Mesothelial cell of epicardium (in vitro differentiated cells): ENCODE measurements at places on chromosomes 16 and 17.

- no peak for DNase-seq
These were observed 25.6 kb upstream of the ZNF652 start for GRCh38 chr17:49387498-49388289.

DNA sequence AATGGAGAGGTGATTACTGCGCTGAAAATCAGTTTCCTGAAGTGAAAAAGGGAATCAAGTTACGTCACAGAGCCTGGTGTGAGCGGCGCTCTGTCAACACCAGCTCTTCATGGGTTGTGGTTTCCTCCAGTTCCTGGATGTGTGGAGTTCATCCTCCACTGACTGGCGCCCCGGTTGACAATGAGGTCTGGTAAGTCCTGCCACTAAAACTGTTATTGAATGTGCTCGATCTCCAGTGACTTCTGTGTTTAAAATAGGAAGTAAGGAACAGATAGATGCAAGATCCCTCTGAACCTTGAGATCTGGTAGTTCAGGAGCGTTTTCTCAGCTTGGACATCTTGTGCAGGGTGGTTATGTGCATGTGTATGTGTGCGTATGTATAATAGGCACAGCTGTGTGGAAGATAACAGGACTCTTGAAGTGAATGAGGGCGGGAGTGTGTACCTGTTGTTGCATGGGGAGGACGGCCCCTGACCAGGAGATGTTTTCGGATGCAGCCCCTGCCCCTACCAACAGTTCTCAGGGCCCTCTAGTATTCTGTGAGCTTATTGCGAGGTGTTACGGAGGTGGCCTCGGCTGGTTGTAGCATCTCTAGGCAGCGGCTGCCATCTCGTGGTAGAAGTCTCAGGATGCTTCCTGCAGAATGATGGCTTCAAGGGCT, 22.0 kb upstream of the GOT2 start:
- DNase-seq: peak; percentile 39

GRCh38 chr17:4229627-4230541, 33.9 kb downstream of the ANKFY1 start:
- DNase-seq: no peak

- no peak for DNase-seq
These were observed 7.1 kb upstream of the AKTIP start for GRCh38 chr16:53509906-53510703.

DNA sequence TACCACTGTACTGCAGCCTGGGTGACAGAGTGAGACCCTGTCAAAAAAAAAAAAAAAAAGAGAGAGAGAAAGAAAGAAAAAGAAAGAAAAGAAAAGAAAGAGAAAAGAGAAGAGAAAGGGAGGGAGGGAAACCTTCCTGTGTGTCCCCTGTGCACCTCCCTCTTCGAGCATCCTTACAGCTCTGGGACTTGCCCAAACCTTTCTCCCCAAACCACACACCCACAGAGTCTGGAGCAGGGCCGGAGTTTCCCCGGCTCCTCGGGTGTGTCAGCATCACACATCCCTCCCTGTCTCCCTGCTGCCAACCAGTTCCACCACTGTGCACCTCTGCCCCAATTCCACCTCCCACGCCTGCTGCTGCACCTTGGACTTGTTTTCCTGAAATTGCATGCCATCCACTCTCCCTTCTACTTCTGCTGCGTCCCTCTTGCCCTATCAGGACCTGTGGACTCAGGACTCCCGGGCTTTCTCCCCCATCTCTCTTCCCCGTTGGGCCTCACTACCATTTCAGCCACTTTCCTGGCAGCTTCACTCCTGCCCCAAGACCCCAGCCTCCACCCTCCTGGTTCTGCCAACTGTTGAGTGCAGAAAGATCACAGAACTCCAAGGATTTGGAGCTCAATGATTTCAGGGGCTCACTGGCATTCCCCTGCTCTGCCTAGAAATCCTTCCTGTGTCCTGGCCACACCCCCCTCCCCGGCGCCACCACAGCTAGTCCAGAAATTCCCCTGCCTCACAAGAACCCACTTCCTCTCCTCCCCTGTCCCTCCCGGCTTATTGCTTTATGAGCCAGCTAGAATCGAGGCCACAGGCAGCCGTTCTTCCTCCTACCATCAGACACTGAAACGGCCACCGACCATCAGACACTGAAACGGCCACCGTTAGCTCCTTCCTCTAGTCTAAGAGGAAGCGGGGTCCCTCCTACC, 3.7 kb upstream of the CDK3 start:
- peak; percentile 64 for DNase-seq

DNA sequence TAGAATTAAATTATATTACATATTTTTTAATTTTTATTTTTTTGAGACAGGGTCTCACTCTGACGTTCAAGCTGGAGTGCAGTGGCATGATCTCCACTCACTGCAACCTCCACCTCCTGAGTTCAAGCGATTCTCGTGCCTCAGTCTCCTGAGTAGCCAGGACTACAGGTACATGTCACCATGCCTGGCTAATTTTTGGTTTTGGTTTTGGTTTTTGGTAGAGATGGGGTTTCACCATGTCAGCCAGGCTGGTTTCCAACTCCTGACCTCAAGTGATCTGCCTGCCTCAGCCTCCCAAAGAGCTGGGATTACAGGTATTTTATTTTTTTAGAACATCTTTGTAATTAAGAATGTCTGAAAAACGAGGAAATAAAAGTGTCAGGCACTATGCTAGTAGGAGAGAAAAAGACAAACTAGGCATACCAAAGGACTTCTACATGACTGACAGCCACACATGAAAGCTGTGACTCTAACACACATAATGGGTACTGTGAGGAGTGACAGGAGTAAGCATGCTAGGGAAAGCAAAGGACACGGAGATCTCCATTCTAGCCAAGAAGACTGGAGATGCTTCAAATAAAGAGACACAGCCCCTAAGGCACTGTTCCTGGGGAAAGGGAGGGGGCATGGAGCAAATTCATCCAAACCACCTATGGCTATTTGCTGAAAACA, 7.3 kb downstream of the GNA13 start:
- DNase-seq: no peak

DNA sequence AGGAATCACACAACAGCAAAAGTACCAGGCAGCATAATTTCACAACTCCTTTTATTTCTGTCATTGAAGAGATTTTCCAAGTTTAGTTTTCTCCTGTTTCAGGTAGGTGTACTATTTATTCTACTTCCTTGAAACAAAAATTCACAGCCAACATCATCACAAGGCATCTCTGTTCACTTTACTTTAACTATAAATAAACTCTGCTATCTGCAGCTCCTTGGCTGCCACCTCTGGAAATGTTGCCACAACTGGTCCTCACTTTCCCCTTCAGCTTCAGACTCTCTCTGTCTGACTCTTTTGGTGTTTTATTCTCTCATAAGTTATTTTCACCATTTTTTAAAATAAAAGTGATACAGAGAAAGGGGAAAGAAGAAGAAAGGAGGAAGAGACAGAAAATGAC, 27.9 kb upstream of the KIF2B start:
- DNase-seq: no peak

- DNase-seq: no peak
These were observed 22.4 kb downstream of the C1QTNF1 start for GRCh38 chr17:79046197-79046915.

DNA sequence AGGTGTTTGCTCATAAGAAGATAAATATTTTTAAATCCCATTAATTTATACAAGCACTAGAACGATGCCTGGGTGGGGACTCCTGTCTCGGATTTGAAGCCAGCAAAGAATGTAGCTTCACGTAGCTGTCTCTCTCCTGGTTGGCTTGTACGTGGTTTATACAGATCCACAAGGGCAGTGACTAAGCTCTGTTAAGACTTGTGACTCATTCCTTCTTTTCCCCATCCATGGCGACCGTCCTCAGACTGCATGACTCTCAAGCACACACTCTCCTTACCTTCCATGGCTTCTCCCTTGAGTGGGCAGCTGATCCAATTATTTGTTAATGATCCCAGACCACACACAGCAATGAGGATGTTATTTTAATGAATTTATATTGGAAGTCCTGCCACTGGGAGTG, 679.7 kb upstream of the SOX9 start:
- no peak for DNase-seq

DNA sequence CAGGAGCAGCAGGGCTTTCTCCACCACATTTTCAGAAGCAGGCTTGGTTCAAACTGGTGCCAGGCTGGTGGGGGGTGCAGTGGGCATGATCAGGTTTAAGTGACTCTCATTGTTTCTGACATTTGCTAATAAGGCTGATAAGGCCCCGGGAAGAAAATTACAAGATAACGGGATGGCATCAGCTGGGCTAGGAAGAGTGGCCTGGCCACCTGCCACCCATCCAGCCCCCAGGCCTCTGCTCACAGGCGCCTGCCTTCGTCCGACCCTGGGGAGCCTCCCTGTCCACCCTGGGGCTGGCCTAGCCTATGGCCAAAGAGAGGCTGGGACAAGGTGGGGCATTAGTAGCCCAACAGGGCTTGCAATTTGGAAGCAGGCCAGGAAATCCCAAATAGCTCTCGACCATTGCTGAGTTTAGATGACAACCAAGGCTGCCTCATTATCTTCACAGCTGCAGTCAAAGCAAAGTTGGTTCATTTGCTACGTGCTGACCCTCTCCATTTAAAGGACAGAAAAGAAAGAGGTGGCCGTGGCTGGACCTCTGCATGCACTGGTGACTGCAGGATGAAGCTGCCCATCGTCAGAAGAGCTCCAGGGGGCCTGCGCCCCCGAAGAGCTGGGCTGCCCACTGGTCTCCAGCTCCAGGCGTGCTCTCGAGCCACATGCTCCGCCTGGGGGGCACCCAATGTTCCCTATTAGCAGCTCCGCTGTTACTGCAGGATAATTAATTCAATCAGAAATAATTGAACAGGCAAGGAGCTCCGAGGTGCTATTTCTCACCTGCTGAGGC, 44.9 kb downstream of the PEMT start:
- no peak for DNase-seq

DNA sequence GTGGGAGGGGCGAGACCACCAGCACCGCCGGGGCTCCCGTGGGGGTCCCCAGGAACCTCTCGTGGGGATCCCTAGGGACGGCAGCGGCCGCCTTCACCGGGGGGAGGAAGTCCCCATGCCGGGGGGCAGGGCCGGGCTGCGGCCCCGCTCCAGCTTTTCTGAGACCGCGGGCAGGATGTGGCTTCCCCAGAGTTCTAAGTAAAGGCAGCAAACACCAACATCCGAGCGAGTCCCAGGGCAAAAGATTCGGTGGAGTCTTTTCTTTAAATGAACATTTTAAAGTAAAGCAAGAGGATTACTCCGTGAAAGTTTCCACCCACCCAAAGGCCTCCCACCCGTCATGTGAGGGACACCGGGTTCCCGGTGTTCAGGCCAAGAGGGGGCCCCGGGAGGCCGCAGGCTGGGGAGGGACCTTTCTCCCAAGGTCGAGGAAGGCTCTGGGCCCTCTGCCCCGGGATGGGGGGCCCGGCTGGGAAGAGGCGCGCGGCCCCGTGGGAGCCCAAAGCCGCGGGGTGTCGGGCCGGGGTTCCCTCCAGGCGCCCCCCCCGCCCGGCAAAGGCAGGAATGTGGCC, 137.2 kb upstream of the RPH3AL start:
- no peak for DNase-seq

DNA sequence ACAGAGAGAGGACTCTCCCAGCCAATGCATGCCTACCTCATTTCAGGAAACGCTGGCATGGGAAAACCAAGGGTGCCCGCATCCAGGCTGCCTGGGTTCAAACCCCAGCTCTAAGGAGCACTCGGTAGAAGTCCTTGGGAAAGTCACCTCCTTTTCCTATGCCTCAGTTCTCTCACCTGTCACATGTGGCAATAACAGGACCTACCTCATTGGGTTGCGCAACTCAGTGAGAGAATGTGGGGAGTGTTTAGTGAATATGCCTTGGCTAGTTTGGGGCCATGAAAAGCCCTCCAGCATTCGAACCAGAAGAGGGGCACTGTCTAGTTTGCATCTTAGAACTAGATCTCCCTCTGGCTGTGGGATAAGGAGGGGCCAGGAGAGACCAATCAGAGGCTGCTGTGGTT, 9.0 kb upstream of the NXPH3 start:
- no peak for DNase-seq

GRCh38 chr17:69117855-69118784, 23.6 kb downstream of the ABCA6 start:
- no peak for DNase-seq

DNA sequence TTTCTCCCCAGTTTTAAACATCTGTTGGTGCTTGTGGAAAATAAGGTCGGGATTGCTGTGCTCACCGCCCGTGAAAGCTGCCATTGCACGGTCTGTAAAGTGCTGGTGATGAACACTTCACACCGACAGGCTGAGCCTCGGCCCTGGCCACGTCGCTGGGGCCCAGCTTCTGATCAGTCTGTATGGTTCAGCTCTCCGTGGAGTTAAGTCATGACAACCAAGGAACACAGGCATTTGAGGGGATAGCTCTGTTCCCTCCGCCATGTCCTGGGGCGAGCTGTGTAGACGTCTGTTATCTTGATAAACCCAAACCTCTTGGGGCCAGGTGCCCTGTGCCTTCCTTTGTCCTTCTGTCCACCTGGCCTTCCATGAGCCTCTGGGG, 110.6 kb downstream of the METRNL start:
- no peak for DNase-seq

DNA sequence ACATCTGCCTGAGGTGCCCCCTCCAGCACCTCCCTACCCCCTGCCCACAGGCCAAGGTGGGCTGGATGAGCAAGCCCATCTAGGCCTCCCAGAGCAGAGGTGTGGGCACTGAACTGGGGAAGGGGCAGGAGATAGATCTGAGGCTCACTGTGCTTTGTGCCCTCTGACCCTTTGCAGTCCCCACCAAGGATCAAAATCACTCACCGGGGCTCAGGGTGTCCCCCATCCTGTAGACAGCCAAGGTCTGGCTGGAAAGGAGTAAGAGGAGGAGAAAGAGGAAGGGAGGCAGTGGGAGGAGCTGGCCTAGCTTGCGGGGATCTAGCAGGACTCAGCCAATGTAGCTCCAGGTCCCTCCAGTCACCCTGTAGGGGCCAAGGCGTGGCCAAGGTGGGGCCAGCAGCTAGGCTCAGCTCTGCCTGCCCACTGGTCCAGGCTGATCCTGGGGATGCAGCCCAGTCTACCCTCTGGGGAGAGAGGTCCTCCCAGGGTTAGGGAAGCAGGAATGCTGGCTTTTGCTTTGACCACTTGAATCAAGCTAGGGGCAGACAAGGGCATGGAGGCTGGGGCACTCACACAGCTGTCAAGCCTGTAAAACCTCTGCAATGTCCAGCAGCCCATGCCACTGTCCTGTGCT, 1.8 kb downstream of the SLC12A4 start:
- DNase-seq: no peak

GRCh38 chr17:59154721-59155438, at the start of gene SKA2:
SKA2 (minus strand) TSS chr17:59155186; CDS start chr17:59155163, 23 bp downstream.
- DNase-seq: peak; percentile 93

GRCh38 chr17:2894782-2895181, 98.5 kb downstream of the RAP1GAP2 start:
- no peak for DNase-seq

- DNase-seq: no peak
These were observed 86.3 kb upstream of the TNRC6C start for GRCh38 chr17:77872199-77872598.

GRCh38 chr17:2712300-2713043, 908 bp upstream of the CLUH start:
- DNase-seq: no peak

GRCh38 chr16:72853575-72854266, 194.2 kb downstream of the ZFHX3 start:
- no peak for DNase-seq
